Activated CD4-positive, alpha-beta T cell treated with anti-CD3 and anti-CD28 coated beads, Interleukin-2, amount 50 U/mL, for 24 hours (primary cell): ENCODE measurements at places on chromosomes 16 and 17.

DNA sequence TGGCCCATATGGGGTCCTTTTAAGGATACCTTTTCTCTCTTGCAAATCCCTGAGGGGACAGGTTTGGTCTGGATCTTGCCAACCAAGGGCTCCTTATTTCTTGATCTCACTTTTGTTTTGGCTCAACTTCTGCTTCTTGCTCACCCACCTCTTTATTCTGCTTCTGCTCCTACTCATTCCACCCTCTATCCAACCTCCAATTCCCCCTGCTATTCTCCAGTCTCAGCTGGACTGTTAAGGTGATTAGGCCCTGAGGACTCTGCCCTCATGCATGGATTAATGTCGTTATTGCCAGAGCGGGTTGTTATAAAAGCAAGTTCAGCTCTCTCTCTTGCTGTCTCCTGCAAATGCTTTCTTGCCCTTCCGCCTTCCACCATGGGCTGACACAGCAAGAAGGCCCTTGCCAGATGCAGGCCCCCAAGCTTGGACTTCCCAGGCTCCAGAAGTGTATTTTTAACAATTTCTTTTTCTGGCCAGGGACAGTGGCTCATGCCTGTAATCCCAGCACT lies 29.8 kb downstream of the LAT start:
- no peak for DNase-seq

DNA sequence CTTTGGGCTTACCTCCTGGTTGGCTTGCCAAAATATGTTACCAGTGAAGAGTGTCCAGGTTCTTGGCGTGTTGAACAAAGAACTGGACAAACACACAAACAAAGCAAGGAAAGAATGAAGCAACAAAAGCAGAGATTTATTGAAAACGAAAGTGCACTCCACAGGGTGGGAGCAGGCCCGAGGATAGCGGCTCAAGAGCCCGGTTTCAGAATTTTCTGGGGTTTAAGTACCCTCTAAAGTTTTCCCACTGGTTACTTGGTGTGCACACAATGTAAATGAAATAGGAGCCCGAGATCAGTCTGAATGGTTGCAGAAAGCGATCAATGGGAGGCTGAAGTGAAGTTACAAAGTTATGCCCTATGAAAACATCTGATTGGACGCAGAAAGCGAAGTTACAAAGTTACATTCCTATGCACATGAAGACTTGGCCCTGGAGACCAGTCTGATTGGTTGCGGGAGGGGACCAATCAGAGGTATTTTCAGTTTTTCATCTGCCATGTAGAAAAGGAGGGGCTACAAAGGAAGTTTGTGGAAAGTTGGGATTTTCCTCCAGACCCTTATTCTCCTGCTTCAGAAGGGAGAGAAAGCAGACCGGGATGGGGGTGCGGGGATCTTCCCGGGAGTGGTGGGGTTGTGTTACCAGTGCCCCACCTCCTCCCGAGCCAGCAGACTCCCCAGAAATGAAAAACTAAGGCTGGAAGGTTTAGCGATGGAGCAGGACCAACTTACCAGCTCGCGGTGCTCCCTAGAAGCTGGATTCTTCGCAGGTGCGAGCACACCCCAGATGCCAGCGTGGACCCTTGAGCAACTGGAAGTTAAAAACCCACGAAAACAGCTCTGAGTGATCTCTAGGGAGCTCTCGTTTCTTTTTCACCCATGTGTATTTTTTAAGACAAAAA lies at the start of gene SLFN12:
Gene SLFN12, minus strand, starts transcription at position 325 of the 899 bp plus-strand sequence. CDS start 9,472 bp downstream, outside the sequence.
- DNase-seq, result peak; percentile 8

GRCh38 chr16:89973235-89973634 lies 24.7 kb downstream of the DEF8 start:
- DNase-seq, result no peak

DNA sequence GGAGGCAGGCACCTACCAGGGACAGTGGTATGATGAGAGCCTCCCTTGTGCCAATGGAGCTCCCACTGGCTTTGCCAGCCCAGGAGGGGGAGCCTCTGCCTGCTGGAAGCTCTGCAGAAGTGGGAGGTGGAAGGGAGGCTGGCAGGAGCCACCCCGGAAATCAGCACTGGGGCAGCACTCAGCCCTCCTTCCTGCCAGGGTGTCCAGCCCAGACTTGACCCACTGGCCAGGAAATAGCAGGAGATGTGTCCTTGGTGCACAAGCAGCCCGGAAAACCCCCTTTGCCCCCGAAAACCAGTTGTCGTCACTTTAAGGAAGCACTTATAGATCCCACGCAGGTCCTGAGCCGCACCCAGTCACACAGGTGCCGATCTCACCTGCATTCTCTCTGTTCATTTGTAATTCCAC lies 49.3 kb upstream of the CACNG4 start:
- no peak for DNase-seq

DNA sequence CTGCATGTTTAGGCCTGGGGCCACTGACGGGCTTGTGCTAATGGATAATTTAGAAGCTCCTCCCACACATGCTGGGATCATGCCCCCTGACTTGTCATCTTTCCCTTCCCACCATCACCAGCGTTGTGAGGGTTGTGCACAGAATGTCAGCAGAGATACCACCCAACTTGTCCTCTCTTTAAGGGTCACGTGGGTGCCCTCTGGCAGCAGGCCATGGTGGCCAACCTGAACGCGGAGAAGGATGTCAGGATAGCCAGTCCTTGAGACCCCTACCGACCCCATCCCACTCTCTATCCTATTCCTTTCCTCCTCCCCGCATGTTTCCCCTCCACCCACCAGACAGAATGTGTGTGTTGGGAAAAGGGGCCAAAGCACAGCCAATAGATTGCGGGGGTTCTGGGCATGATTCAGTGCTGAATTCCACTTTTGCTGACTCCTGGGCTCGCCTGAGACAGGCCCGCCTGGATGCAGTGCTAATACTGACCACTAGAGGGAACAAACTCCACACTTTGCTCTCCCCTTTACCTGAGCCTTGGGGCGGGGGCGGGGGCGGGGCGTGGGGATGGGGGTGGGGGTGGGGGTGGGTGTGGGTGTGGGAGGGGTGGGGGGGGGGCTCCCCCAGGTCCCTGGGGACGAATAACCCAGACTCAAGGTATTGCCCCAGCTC lies at the start of gene GH2:
Gene GH2, minus strand, starts transcription at position 10 of the 667 bp plus-strand sequence. CDS start 143 bp downstream, outside the sequence.
- peak; percentile 59 for DNase-seq

DNA sequence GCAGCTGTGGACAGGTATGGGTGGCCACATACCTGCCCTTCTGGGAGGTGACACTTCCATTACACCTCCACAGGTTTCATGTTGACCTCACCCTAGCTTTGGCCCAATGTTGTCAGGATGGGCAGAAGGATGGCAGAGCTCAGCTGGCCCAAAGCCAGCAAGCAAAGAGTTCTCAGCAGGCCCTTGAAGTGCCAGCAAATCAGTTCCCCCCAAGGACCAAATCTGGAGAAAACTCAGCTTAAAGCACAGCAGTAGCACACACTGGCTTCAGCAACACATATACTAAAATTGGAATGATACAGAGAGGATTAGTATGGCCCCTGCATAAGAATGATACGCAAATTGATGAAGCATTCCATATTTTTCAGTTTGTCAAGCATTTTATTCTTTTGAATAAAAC lies 13.4 kb downstream of the ARL4D start:
- no peak for DNase-seq

GRCh38 chr17:58280480-58281217 lies at the start of gene MPO:
Gene MPO, minus strand, starts transcription at chr17:58280935. Its CDS starts 177 bp downstream, at chr17:58280758.
- DNase-seq, result no peak

- no peak for DNase-seq
Observed at GRCh38 chr16:88035292-88035691, 84.1 kb downstream of the BANP start.

- no peak for DNase-seq
Observed at GRCh38 chr17:78764871-78765270, 17.2 kb downstream of the CYTH1 start.

GRCh38 chr17:74759941-74760340 lies 11.5 kb downstream of the NHERF1 start:
- DNase-seq, result no peak

DNA sequence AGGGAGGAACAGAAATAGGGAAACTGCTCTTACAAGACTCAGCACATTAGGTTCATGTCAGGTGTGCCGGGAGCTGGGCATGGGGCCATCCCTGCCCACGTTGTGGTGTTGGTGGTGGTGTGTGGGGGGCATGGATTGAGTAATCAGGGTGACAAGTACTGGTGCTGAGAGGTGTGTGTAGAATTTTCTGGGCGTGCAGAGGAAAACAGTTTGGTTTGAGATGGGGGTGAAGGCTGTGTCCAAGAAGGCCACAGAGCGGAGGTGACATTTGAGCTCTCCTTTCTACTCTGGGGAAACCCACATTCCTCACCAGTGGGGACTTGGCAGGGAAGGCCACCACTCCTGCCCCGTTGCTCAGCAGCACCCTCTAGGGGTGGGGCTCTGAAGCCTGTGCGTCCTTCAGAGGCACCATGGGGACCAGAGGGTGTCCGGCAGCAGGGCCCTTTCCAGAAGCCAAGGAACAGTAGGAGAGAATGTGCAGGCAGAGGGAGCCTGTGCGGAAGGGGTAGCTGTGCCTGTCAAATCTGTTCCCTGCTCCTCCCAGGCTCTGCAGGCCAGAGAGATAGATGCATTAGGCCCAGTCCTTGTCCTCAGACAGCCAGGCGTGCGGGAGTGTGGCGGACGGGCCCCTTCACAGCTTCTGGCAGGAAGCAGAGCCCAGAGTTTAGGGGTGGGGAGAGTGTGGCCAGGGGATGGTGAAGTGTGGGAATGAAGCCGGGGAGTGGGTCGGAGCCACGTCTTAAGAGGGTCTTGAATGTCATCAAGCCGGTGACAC lies 48.7 kb upstream of the GSE1 start:
- DNase-seq, result no peak

DNA sequence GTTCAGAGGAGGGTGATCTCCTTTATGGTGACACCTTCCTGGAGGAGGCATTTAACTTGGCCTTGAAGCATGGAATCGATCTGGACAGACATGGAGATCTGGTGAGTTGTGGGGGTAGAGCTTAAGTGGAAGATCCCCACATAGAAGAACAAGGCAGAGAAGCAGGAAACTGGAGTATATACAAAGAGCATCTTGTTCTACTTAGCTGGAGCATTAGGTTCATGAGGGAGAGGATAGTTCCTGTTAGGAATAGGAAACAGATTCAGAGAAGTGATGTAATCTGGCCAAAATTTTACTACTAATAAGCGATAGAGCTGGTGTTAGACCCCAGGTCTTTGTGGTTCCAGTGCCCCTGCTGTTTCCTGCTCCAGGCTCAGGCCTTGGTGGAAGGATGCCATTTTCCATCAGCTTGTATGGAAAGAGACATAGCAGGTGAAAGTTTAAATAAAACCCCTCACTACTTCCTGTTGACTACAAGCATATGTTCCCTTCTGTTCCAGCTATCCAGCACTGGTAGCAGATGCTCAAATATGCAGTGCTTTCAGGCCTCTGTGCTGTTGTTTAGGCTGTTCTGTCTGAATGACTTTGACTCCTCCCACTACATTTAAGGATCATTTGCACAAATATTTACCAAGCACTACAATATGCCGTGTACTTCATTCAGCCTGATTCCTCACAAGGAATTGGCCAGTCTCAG lies 9.4 kb downstream of the RPAIN start:
- no peak for DNase-seq
